ENCODE measurements at places on chromosomes 5 and 9. TPM values are rescaled to one million over a fixed set of nuclear protein-coding genes. Genes with fewer than 3 reads are reported as not detected.

Gene IFNA13
- total RNA-seq = not detected

Gene CATSPER3
- 0.07 TPM for total RNA-seq

GRCh38 chr5:149344151-149344550 is 1.1 kb upstream of the GRPEL2 start:
- no peak for DNase-seq

DNA sequence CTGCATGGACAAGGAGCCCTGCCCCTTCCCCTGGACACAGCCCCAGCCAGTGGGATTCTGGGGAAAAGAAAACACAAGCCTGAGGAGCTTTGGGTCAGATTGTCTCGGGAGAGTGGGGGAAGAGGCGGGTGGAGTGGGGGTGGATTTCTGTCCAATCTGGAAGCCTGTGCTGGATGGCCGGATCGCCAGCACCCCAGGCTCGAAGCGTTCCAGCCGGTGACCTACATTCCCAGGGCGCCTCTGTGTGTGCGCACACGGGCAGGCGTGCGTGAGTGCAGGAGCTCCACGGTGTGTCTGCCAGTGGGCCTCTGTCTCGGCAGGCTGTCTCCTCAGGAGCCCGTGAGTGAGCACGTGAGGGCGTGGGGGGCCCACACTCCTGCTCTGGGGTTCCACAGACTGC is 74.3 kb upstream of the DAB2IP start:
- DNase-seq = no peak

All from cardiac muscle cell (in vitro differentiated cells and primary cell).